ENCODE measurements at places on chromosomes 11 and 22. TPM values are rescaled to one million over a fixed set of nuclear protein-coding genes. Genes with fewer than 3 reads are reported as not detected.

GRCh38 chr11:15289723-15290122 is 175.0 kb downstream of the INSC start:
- H3K27ac ChIP-seq, result no peak overlapping the region
- DNase-seq, result no peak
- no peaks in the 10 kb centered on the region for H3K36me3 ChIP-seq
- H3K4me1 ChIP-seq, result no peaks in the 10 kb centered on the region
- peaks cover 3% of the 10 kb centered on the region for H3K27me3 ChIP-seq

- H3K4me3 ChIP-seq, result no peak overlapping the region
- H3K27me3 ChIP-seq, result no peaks in the 10 kb centered on the region
- DNase-seq, result no peak
- H3K4me1 ChIP-seq, result peaks cover 19% of the 10 kb centered on the region
- no peak overlapping the region for H3K27ac ChIP-seq
Measured at GRCh38 chr11:27938011-27938410, 169.9 kb downstream of the KIF18A start.

CDC42BPG gene
- total RNA-seq, result 0.68 TPM

TRPM5 gene
- total RNA-seq, result not detected

PTGDR2 gene
- total RNA-seq, result 0.91 TPM

Data from osteocyte (in vitro differentiated cells).